ENCODE measurements at places on chromosomes 2 and 18. TPM values are rescaled to one million over a fixed set of nuclear protein-coding genes. Genes with fewer than 3 reads are reported as not detected.

GPC1 gene
- 88.9 TPM for total RNA-seq

RUFY4 gene
- total RNA-seq = not detected

LIPG gene
- 0.86 TPM for total RNA-seq

GRCh38 chr2:169415233-169415748 is 53.0 kb upstream of the LRP2 start:
- DNase-seq = no peak

DNA sequence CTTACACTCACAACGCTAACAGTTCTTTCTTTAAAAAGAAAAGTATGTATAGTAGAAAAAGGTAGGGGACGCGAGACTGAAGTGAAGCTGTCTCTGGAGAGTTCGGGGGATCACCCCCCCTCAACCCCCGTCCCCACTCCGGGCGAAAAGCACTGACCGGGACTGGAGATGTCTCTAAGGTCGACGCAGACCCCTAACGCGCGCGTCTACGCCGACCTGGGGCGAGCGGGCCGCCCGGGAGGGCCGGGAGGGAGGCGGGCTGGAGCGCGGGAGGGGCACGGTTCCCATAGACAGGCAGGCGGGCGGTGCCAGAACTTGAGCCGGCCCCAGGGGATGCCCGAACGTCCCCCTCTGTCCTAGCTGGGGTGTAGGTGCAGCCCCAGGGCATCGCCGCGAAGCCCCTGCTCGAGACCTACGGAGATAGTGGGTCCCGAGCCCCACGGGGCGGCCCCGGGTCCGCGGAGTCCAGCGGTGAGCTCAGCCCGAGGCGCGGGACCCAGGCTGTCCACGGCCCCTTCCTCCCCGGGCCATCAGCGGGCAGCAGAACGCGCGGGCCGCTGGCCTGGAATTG is 82.2 kb downstream of the CHRNA1 start:
- peak; percentile 25 for DNase-seq

- DNase-seq = no peak
These were observed 18.4 kb upstream of the ST8SIA3 start for GRCh38 chr18:57333940-57334339.

GRCh38 chr2:223688094-223688835 is 86.1 kb upstream of the SCG2 start:
- DNase-seq = no peak

GRCh38 chr2:177165061-177165583 is 47.5 kb upstream of the HNRNPA3 start:
- peak; percentile 60 for DNase-seq

- peak; percentile 24 for DNase-seq
These were observed 431.1 kb upstream of the CDH2 start for GRCh38 chr18:28607991-28608390.

DNA sequence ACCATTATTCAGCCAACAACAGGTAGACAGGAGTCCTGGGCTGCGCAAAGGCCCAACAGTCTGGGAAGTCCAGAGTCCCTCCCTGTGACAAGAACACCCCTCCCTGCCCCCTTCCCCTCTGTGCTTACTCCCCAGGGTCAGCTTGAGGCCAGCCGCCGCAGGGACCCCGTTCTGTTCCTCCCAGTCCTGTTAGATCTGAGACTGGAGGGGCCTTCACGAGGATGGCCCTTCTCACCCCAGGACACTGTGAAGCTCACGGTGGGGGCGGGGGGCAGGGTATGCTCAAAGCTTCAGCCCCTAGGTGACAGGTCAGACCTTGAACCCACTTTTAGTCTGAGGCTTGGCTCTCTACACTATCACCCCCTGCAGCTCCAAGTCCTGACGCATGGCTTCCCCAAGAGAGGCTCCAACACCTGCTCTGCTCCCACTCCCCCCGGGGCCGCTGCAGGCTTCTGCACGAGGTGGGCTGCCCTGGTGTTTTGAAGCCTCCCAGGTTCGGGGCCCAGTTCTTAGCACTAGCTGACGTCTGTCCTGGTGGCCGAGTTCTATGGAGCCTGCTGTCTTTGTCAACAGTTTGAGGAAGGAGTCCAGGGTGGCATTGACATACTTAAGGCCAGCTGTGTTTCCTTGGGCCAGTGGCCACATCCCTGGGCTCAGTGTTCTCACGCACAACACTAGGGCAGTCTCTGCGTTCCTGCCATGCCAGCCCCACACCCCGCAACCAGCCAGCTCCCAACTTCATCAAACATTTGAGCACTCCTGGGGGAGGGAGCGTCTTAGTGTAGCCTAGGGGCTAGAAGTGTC is 37.2 kb upstream of the HPCAL1 start:
- no peak for DNase-seq

DNA sequence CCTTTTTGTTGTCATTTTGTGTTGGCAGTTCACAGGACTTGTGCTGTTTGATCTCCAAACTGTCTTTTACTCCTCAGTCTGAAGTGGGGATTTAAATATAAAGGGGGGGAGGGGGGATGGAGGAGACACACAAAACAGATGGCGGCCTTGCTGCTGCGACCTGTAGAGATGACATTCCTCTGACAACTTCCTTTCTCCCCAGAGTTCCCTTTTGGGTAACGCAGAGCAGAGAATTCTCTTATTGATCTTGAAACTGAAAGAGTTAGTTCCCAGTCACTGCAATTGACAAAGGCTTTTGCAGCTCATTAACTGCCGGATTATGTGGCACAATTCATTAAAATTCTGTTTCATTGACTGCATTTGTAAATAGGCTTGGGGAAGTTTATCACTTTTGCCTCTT is 279.3 kb downstream of the TSN start:
- DNase-seq = no peak

- DNase-seq = no peak
These were observed 1237.5 kb upstream of the GYPC start for GRCh38 chr2:125418483-125418882.

- DNase-seq = no peak
These were observed 282.7 kb downstream of the EPHA4 start for GRCh38 chr2:221289389-221289788.

Data from fibroblast of villous mesenchyme (primary cell).